Dermis blood vessel endothelial cell (primary cell): ENCODE measurements at places on chromosomes 6 and 20.

DNA sequence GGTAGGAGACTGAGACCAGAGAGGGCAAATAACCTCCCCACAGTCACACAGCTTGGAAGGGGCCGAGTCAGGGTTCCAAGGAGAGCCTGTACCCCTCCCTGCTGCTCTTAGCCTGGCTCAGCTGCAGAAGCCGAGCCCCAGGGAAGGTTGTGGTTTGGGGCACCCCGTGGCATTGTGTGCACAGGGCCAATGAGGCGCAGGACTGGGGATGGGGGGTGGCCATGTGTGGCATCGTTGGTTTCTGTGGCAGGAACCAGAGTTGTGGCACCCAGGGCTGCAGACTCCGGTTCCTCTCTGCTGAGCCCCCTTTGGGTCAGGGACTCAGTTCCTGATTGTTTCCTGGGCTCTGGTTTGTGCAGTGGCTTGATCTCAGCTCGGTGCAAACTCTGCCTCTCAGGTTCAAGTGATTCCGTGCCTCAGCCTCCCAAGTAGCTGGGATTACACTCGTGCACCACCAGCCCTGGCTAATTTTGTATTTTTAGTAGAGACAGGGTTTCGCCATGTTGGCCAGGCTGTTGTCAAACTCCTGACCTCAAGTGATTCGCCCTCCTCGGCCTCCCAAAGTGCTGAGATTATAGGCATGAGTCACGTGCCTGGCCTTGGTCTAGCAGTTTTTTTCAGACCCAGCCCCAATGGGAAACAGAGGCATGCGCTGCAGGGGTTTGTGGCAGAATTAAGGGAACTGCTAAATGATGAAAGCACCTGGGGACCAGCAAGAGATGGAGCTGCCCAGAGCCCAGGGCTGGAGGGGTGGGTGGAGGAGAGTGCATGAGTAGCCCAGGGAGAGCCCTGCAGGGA lies 221.0 kb upstream of the SULF2 start:
- DNase-seq = no peak

DNA sequence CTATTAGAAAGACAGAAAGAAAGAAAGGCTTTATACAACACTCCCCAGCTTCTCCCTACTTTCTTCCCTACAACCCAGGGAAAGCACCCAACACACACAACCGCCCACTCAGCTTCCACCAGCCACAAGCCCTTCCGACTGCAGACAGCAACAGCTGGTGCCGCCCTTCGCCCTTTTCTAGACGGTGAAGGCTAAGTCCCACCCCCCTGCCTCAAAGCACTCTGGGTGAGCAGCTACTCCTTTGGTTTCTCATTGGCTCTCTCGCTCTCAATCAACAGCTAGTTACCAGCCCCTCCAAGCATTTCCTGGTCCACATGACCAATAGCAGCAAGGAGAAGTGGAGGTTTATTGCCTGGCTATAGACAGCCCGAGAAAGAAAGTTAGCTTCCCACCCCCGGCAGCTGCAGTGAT lies 230.1 kb upstream of the MOCS1 start:
- DNase-seq = no peak

DNA sequence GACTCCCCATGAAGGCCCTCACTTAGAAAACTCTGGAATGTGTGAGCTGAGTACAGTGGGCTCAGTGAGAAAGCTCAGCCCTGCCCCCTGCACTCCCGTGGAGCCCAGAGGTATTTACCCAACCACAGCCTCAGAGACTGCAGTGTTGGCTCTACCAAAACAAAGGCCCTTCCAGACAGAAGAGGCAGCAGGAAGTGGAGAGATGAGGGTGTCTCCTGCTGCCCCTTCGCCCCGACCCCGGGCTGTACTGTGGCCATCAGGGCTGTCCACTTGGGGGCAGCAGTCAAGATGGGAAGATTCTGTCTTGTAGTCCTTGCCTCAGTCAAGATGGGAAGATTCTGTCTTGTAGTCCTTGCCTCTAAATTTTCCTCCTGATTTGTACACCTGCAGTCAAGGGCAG lies 341.3 kb downstream of the TAF4 start:
- DNase-seq = no peak

DNA sequence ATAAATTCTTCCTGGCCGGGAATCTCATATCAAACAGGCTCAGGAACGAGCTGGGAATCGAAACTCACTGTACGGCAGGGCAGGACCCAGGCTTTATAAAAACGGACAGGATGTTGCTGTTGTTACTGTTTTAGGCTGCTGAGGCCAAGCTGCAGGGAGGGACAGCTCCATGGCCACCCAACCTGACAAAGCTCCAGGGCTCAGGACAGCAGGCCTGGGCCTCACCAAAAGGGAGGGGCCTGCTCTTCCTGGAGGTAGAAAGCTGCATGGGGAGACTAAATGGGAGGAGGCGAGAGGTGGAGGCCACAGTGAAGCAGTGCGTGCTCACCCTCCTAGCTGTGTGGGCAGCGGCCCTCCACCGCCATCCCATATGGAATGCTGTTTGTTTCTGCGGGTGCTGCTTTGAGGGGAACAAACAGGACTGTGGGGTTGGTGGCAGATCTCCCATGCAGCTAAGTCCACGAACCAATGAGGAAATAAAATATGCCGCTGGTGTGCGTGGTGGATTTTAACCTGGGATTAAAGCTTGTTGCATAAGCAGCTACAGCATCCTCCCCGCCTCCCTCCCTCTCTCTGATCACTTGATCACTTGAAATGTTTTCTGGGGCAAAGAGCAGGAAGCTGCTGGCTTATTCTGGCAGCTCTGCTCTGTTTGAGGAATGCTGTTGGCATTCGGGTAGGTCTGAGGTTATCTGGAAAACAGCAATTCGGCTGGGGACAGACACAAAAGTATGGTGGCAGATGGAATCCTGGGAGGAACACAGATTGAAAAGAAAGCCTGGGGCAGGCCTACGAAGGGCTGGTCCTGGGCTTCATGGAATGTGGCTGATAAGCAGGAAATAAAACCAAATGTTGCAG lies 2.4 kb upstream of the ZMYND8 start:
- DNase-seq = peak; percentile 94

GRCh38 chr6:100627911-100628758 lies 163.4 kb upstream of the SIM1 start:
- no peak for DNase-seq

DNA sequence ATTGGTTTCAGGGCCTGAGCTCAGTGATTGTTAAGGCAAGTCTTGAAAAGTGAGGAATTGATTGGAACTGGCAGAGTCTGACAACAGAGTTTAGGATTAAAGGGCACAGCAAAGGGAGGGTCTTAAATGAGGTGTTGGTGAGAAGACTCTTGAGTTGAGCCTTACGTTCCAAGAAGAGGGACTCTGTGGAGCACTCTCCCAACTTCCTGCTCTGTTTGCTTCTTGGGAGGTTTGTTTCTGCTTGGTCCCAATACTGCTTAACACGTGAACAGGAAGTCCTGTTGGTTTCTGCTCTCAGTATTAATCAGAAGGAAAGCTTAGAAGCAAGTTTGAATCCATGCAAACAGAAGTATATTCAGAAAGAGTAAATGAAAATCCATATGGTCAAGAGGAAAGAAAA lies 15.6 kb upstream of the SYNDIG1 start:
- DNase-seq = no peak

DNA sequence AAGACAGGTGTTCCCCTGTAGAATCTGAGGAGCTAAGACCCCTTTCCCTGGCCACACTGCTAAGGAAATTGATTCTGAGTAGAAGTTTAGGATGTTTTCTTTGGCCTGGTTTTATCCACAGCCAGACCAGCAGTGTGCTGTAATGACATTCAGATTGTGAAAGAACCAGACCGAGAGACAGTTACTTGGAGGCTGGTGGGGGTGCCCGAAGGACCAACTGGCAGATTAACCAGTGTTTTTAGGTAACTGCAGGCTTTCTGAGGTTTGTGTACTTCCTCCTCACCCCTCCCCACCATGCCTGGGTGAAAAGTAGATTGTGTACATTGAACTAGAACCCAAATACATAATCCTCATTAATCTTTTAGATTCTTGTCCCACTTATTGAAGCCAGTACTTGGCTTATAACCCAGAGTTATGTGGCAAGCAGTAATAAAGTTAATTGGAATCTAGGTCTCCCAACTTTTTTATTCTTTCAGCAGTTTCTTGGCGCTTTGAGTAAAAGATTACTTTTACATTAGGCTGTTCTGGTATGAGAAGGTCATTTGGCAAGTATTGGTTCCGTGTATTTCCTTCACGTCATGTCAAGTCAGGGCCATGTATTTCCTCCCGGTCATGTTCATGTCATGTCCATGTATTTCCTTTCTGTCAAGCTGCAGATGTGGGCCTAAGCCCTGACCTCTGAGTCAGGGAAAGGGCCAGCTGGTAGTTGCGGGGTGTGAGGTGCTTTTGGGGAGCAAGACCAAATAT lies 93.7 kb downstream of the TCP11 start:
- peak; percentile 78 for DNase-seq

GRCh38 chr6:10431423-10432164 lies 16.7 kb upstream of the TFAP2A start:
- DNase-seq = no peak

DNA sequence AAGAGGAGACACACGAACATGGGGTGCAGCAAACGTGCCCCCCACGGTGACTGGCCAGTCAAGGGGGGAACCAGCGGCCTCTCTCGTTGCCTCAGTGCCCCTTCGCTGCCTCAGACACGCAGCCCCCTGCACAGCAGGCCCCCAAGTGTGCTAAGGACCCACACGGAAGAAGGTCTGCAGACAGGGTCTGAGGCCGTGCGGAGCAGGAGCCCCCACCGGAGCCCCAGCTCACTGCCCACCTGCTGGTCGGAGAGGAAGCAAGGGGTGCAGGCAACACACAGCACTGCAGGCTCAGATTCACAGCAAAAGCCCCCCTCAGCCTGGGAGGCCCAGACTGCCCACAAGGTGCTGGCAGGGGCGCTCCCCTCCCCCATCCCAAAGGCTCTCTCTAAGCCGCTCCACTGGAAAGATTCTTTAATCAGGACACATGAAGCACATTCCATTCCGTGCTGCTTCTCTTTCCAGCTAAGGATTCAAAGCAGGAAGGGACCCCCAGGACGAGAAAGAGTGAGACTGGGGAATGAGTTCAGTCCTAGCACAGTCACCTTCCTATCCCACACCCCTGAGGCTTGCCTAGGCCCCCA lies 105.1 kb downstream of the SLC23A2 start:
- DNase-seq = no peak
